ENCODE measurements at places on chromosomes 2 and 18.

GRCh38 chr2:217035967-217036366 is 176.1 kb upstream of the TNP1 start:
- no peak for DNase-seq

- DNase-seq, result no peak
Observed at GRCh38 chr18:48051945-48052840, 121.7 kb upstream of the SMAD2 start.

GRCh38 chr18:77098029-77098428 is 34.6 kb downstream of the MBP start:
- no peak for DNase-seq

DNA sequence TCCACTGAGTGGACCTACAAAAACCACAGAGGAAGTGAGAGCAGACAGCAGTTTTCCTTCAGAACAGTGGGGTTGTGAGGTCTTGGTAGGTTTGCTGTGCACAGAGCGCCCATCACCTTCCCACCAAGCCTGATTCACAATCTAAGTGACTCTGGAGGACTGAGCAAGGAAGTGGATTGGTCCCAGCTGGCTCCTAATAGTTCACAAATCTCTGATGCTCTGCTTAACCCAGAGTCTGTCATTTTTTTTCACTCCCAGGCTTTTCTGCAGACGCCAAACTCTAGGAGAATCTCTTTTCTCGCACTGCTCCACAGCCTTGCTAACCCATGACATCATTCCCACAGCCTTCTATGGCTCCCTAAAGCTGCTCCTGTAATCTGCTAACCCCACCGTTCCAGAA is 280.4 kb downstream of the C1D start:
- no peak for DNase-seq

DNA sequence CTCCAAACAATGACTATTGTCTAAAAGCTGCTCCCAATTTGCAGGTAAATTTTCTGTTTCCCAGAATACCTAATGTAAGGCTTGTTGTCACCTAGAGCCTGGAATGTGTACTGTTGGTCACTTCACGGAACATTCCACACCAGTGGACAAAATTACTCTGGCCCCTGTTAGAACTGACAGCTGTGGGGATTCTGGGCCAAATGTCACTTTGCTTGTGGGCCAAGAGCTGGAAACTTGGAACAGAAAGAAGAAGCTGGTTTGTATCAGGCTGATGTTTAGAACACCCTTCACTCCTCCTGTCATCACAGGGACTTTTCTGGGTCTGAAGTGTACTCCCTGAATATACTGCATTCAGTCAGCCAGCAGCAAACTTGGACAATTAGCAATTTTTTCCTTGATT is 495.6 kb upstream of the SYT4 start:
- no peak for DNase-seq

DNA sequence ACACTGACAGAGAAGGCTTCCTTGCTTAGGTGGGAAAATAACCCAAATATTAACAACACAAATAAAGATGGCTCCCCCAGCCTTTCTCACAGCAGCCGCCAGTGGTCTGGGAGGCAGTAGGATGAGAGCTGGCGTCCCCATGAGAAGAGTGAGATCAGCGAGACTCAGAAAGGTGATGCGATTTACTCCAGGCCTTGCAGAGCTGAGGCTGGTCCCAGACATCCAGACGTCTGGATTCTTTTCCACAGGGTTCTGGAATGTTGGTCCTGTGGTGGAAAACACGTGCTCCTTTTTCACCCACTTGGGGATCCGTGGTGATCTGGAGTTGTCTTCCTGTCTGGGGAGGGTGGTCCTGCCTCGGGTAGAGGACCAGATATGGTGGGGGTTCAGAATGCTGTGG is 190.6 kb downstream of the CTIF start:
- no peak for DNase-seq

DNA sequence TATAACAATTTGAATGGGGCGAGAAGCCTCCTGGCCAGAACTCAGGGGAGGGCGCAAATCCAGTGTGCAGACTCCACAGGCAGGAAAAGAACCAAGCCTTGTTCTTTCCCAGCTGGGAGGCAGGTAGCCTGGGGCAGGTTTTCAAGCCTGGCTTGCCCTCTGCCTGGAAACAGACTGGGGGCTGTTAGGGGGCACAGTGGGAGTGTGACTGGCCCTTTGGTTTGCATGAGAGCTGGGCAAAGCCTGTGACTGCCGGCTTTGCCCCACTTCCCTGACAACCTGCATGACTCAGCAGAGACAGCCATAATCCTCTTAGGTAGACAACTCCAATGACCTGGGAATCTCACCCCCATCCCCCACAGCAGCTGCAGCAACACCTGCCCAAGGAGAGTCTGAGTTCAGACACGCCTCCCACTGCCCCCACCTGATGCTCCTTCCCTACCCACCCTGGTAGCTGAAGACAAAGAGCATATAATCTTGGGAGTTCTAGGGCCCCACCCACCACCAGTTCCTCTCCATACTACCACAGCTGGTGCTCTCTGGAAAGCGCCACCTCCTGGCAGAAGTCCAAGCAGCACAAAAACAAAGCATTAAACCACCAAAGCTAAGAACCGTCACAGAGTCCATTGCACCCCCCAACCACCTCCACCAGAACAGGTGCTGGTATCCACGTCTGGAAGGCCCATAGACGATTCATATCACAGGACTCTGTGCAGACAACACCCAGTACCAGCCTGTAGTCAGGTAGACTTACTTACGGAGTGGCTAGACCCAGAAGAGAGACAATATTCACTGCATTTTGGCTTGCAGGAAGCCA is 402.5 kb downstream of the STK39 start:
- DNase-seq, result no peak

Data from T-helper 1 cell (primary cell).